Fibroblast of skin of left biceps (primary cell): ENCODE measurements at places on chromosomes 7 and 10.

GRCh38 chr7:90715067-90715466 is 118.9 kb downstream of the CDK14 start:
- DNase-seq, result no peak

- no peak for DNase-seq
Measured at GRCh38 chr7:33996899-33997298, 91.6 kb downstream of the BMPER start.

DNA sequence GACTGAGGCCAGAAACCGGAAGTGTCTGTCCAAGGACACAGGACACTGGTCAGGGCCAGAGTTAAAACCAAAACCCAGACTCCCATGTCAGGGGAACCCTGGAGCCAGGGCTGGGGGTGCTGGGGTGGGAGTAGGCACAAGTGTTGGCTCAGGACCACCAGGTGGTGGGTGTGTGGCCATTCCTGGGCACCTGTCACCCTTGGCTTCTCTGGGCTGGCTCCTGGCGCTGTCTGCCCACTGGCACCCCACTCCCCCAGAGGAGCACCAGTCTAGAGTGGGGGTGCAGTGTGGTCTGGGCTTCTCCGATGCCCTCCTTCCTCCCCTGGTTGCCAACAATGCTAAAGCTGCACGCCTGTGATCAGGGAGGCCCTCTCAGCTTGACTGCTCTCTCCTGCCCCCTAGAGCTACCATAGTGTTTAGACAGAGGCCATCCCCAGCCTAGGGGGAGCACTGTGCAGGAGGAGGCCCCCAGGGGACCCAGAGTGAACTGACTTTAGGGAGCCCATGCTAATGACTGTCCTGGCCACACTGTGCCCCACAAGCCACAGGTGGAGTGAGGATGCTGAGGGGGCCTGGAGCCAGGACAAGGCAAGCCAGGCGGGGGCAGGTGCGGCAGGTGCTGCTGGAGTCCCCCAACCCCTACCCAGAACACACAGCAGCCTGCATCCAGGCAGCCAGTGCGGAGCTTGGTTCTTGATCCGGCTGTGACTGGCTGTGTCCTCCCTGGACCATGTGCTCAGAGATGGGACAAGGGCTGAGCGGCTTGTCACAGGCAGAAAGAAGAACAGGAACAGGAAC is 11.0 kb downstream of the RASGEF1A start:
- no peak for DNase-seq

DNA sequence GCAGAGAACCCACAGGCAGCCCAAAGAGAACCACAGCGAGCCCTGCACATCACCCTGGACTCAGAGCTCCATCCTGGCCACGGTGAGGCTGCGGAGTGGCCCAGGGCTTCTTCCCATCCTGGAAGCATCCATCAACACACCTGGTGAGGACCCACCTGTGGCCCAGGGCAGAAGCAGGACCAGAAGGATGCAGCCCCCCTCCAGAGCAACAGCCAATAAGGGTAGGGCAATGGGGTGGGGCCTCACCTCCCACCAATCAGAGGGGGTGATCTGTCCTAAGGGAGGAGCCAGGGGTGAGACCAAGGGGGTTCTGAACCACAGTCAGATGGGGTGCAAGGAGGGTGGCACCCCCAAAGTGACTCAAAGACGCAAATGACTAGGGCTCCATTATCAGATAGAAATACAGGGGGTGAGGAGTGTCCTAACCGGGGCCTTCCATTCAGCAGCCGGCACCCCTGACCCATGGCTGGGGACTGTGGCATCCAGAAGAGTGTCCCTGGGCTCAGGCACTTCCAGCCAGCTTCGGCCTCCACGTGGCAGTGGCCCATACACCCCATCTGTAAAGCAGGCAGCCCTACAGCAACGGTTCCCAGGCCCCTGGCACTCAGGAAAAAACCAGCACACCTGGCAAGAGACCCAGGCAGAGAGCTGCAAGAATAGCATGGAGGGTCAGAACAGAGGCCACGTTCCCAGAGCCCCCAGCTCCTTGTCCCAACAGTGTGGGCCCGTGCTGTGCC is 36.9 kb downstream of the STK32C start:
- DNase-seq, result no peak

DNA sequence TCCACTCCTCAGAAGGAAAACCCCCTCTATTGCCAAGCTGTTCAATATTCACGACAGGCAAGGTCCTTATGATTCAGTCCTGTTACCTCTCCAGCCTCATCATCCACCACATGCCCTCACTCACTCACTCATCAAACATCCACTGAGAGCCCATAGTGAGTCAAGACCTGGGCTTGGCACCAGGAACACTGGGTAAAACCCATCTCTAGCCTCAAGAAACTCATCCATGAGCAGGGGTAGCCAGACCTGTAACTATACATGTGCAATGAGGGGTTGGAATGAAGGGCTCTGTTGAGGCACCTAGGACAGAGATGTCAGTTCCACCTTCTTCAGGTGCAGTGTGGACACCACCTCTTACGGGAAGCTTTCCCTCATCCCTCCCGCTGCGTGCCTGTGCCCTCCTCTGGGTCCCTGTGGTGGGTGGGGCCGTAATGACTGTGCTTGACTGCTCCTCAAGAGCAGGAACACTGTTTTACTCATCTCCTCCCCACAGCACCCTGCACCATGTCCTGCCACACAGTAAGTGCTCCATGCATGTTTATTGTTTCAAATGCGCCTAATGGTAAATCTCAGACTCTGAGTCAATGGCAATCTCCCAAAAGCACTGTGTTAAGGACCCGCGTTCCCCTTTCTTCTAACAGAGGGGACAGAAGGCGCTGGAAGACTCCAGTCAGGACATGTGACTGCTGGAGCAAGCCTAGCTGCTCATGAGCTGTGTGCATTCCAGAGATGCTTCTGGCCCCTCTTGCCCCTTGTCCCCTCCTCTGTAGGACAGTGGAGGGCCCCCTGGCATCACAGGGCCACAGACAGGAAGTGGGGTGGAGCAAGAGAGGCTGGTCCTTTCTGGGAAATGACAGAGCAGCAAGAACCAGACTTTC is 95.4 kb downstream of the HIPK2 start:
- DNase-seq, result no peak

DNA sequence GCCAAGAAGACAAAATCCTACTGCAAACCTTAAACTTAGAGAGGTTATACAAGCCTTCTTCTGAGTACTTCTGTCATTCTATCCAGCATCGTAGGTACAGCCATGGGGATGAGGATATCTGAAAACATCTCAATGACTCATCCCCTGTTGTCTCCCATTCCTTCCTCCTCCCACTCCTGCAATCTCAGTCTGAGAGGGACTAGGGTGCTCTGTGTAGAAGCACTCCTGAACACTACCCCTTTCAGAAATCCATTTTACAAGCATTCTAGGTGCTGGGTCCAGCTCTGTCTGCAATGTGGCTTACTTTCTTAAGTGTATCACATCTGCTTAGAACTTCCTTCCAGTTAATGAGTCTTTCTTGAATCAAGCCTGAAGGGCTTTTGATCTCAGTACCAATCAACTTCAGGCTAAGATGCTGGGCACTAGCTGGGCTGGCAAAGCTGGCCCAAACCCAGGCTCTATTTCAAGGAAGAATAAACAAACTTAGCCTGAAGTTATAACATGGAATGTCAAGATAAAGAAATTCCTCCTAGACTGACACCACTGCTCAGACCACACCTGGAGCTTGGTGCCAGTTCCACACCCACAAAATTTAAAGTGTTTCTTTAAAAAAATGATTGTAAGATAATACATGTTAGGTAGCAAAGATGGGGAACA is 270.3 kb upstream of the AOAH start:
- DNase-seq, result no peak

GRCh38 chr7:82056282-82056681 is 286.4 kb upstream of the HGF start:
- DNase-seq, result no peak
